ENCODE measurements at places on chromosomes 1 and 21.

DNA sequence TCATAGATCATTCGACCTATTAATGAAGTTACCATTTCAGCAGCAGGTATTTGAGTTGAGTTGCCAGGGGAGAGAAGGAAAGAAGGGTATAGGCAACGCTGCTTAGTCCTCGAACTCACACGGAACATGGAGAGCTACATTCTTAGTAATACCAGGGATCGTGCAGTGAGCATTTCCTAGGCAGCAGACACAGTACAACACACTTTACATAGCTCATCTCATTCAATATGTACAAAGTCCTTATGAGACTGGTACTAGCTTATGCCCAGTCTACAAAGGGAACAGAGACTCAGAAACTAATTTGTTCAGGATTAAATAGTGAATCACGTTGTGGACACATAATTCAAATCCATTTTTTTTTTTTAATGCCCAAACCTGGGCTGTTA, 25.6 kb downstream of the IRF2BP2 start:
- DNase-seq, result no peak

GRCh38 chr1:221841251-221841982, 99.5 kb upstream of the DUSP10 start:
- no peak for DNase-seq

GRCh38 chr21:45506241-45506817, 35.9 kb downstream of the SLC19A1 start:
- no peak for DNase-seq

DNA sequence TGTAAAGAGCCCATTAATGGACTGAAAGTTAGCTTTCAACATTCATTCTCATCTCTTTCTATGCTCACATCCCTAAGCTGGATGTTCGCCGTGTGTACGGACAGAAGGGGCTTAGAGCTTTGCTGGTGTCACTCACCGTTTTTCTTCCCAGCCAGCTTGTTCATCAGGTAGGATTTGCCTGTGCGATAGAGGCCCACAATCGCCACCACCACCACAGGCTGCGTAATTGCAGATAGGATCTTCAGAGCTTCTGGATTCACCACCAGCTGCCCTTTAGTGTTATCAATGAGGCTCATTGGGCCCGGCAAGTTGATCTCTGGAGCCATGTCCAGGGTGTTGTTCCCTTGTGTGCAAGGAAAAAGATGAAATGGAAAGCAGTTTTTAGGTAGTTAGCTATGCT, 4.3 kb downstream of the GBP2 start:
- DNase-seq, result no peak

- no peak for DNase-seq
Observed at GRCh38 chr1:44220755-44221154, 7.5 kb downstream of the DMAP1 start.

GRCh38 chr1:110125810-110126209, 13.6 kb downstream of the UBL4B start:
- no peak for DNase-seq

GRCh38 chr1:16158993-16159831, 3.3 kb upstream of the EPHA2 start:
- no peak for DNase-seq

DNA sequence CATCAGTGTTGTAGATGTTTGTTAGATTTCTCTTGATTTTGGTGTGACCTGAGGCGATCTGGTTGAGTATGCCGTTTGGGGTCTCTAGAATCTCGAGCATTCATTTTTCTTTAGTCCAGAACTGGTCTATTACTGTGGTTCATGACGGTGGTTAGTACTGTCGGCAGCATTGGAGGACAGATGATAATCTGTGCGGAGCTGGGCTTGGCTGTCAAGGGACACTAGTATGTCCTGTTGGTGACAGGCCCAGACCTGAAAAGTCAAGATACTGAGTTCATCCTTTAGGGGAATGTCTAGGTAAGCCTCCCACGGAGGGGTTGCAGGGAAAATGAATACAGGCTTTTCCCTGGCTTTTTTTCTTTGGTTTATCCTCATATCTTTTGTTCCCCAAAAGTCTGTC, 59.8 kb downstream of the PEX14 start:
- DNase-seq, result no peak

GRCh38 chr1:205056188-205056611, 13.2 kb downstream of the CNTN2 start:
- DNase-seq, result no peak

- DNase-seq, result no peak
Observed at GRCh38 chr1:9004031-9004699, 22.1 kb downstream of the SLC2A7 start.

- DNase-seq, result no peak
Observed at GRCh38 chr1:213568929-213569815, 418.6 kb upstream of the PROX1 start.

DNA sequence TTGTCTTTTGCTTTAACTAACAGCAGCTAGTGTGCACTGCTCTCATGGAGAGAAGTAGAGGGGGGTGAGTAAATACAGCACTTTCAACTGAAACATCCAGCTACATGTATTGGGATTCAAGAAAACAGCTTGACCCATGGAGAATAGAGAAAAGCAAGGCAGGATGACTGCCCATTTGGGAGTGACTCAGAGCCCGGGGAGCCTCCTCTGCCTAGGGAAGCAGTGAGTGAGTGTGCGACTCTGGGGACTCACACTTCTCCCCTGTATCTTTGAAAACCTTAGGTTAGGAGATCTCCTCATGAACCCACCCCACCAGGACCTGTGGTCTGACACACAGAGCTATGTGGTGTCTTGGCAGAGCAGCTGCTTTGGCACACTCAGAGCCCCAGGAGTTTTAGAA, 82.0 kb upstream of the PTGFR start:
- no peak for DNase-seq

GRCh38 chr1:230057100-230057499, 9.9 kb upstream of the GALNT2 start:
- no peak for DNase-seq

DNA sequence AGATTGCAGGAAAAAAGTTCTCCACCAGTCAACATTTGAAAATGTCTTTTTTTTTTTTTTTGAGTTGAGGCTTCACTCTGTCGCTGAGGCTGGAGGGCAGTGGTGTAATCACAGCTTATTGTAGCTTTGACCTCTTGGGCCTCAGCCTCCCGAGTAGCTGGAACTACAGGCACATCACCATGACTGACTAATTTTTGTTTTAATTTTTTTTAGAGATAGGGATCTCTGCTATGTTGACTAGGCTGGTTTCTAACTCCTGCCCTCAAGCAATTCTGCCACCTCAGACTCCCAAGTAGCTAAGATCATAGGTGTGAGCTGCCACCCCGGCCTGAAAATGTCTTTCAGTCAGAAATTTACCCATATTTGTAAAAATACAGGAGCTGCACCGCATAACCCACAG, 30.6 kb upstream of the USP24 start:
- DNase-seq, result no peak
